ENCODE measurements at places on chromosomes 3 and 15.
A peak's percentile ranks its signal among the peaks of the same experiment; 100 is the strongest.

DNA sequence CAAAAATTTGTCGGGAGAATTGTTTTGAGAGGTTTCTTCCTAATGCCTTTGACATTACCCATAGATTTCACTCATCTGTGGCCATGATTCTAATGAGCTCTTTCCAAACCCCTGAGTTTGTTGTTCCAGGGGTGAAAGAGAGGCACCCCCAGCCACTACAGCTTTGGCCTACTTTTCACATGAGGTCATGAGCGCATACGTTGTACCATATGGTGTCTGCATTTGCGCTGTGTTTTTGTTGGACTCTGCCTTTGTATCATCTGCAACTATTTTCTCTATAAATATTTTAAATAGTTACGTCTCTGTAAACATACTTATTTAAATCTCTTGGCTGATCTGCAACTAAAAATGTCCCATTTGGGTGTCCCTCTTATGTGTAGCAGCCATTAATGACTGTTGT lies 107.9 kb downstream of the LRTM1 start:
- no peak for DNase-seq

GRCh38 chr15:73624530-73624929 lies 8.7 kb downstream of the NPTN start:
- no peak for DNase-seq

GRCh38 chr3:190645932-190646460 lies 132.1 kb downstream of the IL1RAP start:
- DNase-seq, result no peak

DNA sequence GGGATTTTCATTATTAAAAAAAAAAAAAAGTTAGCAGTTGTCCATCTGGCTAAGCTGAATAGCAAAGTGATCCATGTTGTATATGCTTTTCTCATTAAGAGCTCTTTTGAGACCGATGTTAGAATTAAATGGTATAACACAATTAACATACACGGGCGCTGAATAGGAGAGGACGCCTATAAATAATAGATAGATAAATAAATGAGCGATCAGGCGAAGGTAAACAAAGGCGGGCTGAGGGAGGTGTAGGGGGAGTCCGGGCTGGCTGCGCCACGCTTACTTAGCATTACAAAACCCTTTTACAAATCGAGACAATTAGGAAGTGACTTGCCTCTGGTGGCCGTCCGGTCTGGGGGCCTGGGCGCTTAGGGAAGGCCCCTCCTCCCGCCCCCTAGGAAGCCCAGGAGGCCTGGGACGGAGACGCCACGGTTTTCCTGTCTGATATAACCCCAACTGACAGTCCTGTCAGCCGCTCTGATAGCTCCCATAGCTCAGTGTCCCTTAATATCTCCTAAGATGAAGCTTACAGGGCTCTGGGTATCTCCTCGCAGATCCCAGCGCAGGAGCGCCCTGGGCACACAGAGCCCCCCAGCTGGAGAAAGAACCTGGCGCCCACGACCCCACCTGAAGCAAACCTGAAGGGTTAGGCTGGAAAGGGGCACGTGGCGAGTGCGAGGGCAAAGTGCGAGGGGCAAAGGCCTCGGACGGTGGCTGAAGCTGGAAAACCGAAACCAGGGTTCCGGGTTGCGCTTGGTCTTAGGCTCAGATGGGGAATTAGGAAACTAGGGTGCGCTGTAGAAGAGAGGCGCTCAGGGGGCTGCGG lies 3.6 kb downstream of the SOX14 start:
- peak; percentile 27 for DNase-seq

- DNase-seq, result no peak
Observed at GRCh38 chr3:138399766-138400165, 34.6 kb upstream of the ESYT3 start.

DNA sequence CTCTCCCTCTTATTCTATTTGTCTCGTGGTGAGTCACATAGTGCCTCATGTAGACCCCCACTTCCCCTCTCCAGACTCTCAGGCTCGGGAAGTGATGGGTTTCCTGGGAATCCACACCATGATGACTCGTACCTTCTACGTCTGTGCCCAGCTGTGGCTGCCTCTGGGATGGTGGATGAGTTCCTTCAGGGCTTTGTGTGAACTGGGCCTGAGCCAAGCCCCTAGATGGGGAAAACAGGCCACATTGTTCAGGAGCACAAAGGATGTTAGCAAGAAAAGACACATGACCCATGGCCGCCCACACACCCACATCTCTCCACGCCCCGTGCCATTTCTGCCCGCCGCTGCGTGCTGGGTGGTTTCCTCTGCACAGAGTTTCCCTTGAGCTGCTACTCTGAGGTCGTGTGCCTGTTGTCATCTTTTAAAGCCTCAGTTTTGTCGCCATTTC lies 10.5 kb downstream of the ISG20 start:
- DNase-seq, result no peak

GRCh38 chr15:97893967-97894366 lies 66.5 kb upstream of the ARRDC4 start:
- DNase-seq, result no peak

Data from WERI-Rb-1 (cell line).